Body of pancreas (tissue), 4 donors: ENCODE measurements at places on chromosomes 3 and 15. TPM values are rescaled to one million over a fixed set of nuclear protein-coding genes. Genes with fewer than 3 reads are reported as not detected.

Gene TWF2
- 26.7 TPM for total RNA-seq

Gene TMEM207
- not detected for total RNA-seq

Gene GP5
- total RNA-seq, result not detected

DNA sequence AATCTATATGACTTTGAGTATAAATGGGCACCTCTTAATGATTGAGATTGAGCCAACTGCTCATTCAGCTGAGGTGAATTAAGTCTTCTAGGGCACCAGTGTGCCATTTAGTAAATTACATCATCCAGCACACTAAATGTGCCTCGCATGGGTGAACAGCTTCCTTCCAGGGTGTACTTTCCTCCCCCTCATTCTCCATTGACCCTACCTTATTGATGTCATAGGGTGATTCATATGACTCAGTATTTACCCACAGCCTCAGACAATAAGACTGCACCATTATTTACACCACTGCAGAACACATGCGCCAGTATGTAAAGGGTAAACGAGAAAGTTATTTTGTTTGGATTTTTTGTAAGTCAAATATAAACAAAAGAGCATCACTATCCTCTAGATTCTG, 185.2 kb upstream of the ARL6 start:
- no peak for DNase-seq

DNA sequence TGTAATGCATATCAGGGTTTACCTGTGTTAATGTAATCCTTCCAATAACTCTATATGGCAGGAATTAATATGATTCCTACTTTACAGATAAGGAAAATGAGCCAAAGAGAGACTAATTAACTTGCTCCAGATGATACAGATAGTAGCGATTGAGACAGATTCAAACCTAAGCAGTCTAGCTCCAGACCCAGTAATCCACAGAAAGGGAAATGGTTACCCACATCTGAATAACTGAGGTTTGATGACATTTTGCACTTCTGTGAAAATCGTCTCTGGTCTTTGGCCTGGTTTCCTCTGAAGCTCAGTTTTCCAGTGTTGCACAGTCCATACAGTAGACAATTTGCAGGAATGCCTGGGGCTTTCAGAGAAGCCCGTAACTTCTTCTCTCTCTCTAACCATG, 177.1 kb upstream of the UMPS start:
- DNase-seq, result no peak
